ENCODE measurements at places on chromosomes 3 and 15. TPM values are rescaled to one million over a fixed set of nuclear protein-coding genes. Genes with fewer than 3 reads are reported as not detected.

Gene CCDC80
- 5.1 TPM for total RNA-seq

Gene SLC15A2
- total RNA-seq = 10.0 TPM

Gene DIPK2A
- total RNA-seq = 137 TPM

Gene ALPK3
- 1.6 TPM for total RNA-seq

Gene CHCHD6
- 28.2 TPM for total RNA-seq

Gene FBXL22
- 0.47 TPM for total RNA-seq

Gene ITPKA
- total RNA-seq = 0.31 TPM

Gene CCR8
- total RNA-seq = not detected

Gene P2RY13
- 3.6 TPM for total RNA-seq

Gene PCNP
- 130 TPM for total RNA-seq

Gene IMPG2
- total RNA-seq = 3.0 TPM

Gene RETNLB
- not detected for total RNA-seq

Gene CDHR4
- not detected for total RNA-seq

Gene GHSR
- total RNA-seq = not detected

DNA sequence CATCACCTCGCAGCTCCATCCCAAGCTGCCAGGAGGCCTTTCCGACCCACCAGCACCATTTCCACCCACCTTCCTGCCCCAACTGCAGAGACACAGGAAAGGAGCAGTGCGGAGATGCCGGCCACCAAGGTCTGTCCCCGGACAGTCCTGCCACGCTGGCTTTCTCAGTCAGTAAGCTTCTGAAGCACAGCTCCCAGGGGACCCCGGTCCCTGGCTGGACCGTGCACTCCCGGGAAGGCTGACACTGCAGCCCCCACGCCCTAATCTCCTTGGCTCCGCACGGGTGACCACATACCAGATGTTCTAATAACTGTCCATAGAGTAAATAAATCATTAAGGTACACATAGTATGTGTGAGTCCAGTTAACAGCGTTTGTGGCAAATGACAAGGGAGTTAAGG lies 73.5 kb downstream of the VGLL4 start:
- DNase-seq = no peak

DNA sequence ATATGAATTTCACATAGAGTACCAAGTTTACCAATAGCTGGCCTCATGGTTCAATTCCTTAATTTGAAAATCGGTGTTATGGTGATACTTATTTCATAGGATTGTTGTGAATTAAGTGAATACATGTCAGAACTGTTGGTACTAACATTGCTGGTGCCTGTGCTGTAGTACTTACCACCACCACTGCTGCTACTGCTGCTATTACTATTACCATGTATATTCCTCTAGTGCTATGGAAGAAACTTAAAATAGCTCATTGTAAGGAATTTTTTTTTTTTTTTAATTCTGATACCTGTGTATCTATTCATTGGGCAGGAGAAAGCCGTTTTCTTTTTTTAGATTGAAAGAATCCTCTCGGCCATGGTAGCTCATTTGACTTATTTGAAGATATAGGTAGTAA lies 3.6 kb downstream of the FYTTD1 start:
- DNase-seq = no peak

DNA sequence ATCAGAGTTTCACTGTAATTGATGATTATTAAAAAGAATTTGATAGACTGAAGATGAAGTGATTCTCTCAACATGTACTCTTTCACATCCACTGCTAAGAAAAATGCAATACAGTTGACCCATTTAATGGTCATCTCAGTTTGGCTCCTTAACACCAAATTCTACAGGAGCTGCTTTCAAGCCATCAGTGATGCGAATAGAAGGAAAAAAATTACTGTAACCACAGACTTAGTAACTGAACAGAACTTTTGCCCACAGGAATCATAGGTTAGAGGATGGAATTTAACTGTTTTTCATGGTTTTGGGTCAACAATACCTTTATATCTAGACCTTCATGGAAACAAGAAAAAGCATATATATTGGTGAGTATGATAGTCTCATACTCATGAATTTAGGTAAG lies 633.5 kb downstream of the CADM2 start:
- DNase-seq = no peak

DNA sequence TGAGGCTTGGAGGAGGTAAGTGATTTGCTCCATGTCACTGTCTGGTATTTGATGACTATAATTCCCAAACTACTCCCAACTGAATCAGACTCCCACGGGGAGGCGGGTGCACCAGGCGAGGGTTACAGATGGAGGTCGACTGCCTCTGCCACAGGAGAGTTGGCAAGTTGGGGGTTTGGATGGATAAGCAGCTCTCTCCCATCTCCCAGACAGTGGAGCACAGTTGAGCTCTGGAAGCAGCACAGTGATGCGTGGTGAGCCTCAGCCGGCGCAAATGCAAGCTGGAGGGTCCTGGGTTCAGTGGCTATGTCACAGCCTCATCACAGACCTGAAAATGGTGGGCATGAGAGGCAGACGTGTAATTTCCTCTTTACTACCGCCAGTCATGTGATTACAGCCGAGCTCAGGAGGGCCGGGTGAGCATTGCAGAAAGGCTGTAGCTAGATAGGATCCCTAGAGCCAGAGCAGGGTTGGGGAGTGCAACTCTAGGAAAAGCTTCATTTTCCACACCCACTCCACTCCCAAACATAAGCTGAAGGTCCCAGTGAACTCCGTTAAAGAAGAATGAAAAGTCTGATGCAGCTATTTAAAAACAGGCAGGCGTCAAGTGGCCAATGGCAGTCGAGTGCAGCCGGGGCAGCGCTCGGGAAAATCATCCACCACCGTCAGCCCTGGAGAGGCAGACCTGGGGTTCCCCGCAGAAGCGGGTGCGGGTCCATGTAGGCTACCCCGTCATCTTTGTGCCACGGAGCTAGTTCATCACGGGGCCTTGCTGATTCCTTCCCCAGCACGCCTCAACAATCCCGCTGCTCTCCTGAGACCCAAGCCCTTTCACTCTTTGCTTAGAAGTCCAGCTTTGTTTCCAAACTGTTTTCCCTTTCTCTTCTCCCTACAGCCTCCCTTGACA lies 33.3 kb upstream of the VPS8 start:
- DNase-seq = no peak

GRCh38 chr3:63395960-63396359 lies 117.9 kb downstream of the SYNPR start:
- no peak for DNase-seq

GRCh38 chr15:76185716-76186115 lies 125.6 kb downstream of the ETFA start:
- DNase-seq = no peak

DNA sequence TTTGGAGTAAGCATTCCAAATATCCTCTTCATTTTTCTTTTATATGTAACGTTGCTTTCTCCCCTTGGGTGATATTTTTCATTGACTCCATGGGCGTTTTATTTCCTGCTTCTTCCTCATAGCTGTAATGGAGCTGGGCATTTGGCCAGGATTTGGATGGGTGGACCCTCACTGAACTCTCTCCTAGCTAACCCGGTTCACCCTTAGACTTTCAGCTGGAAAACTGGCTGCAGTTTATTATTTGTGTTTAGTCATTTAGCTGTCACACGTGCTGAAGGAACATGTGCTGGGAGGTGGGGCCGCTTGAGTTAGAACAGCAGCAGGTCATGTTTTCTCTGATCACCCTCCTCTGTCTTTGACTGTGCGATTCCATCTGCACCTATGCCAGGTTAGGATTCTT lies 407.6 kb downstream of the ZIC1 start:
- no peak for DNase-seq

GRCh38 chr3:55307622-55308021 lies 179.5 kb downstream of the WNT5A start:
- DNase-seq = no peak

- no peak for DNase-seq
Observed at GRCh38 chr3:65953301-65953812, 85.4 kb downstream of the MAGI1 start.

DNA sequence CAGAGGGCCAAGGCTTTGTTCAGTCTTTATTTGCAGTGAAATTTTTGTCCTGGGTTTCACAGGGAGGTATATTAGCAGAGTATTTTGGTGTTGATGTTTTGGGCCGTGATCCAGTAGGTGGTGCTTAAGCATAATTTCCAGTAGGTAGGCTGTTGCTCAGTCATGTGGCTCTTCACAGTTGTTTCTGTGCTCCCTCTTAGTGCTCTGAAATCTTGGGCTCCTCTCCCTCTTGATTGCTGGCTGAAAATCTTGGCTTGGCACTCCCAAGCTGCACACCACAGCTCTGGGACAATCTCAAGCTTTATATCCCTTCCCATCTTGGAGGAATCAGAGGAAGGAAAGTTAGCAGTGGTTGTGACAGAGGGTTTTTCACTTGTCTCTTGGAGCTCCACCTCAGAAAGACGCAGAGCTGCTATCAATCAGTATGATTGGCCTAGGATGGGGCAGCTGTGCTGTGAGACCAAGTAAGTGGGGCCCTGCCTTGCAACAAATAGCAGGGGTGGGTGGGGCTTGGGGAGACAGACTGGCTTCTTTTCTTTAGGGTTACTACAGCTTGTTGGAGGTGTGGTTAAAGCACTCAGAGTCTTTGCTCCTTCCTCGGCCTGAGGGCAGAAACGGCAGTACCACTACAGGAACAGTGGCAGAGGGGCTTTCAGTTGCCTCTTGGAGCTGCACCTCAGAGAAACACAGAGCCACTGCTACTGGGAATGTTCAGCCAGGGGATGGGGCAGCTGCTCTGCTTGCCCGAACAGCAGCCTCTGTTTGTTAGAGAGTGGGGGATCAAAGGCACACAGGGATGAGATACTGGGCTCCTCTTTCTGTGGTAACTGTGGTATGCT lies 627.0 kb downstream of the SI start:
- no peak for DNase-seq

DNA sequence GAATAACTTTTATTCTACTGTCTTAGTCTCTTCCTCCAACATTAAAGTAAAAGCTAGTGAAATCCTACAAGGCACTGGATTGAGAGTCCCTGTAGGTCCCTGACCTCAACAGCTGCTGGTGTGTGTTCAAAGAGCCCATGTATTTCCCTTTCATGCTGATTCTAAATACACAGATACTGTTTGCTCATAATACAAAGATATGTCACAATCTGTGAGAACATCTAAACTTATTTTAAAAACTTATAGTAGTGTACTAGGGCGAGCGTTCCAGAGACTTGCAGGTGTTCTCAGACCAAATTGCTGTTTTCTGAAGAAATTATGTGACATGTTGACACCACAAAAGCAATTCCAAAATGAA lies 145.9 kb upstream of the LIPC start:
- no peak for DNase-seq

- DNase-seq = no peak
Observed at GRCh38 chr3:30408105-30408557, 198.3 kb upstream of the TGFBR2 start.

GRCh38 chr3:191387441-191388077 lies 57.2 kb upstream of the UTS2B start:
- DNase-seq = no peak

DNA sequence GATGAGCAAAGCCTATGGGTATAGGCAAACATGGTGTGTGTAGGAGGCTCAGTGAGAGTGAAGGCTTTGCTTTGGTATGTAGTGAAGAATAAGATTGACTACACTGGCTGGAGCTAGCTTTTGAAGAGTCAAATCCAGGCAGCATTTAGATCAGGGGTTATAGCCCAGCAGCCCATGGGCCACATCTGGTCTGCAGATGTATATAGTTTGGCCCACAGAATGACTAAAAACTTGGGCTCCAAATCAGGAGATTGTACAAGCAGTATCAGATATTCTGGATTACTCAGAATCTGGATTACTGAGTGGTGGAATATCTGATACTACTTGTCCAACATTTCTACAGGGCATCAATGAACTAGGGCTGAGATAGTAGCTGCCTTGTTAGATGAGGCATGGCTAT lies 92.9 kb upstream of the FGF7 start:
- no peak for DNase-seq

DNA sequence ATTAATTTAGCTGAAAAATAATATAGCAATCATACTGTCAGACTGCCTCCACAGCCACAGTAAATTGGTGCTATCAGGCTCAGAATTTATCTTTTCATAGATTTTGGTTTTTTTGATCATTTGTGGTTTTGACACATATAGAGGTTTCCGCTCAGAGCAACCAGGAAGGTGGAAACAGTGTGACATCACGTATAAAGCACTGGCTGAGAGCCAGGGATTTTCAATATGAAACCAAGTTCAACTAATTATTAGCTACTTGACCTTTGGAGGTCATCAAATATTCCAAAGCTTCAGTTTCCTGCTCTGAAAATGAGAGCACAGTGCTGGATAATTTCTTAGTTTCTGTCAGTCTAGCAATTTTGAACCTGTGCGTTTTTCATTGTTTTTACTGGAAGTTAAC lies 433.8 kb upstream of the SUCLG2 start:
- no peak for DNase-seq

GRCh38 chr3:10374311-10374710 lies 53.4 kb upstream of the SEC13 start:
- no peak for DNase-seq

- no peak for DNase-seq
Observed at GRCh38 chr15:32096916-32097617, 66.8 kb downstream of the CHRNA7 start.
